ENCODE measurements at places on chromosomes 11 and 22.

GRCh38 chr11:74791333-74792100, 42.9 kb downstream of the RNF169 start:
- no peak for DNase-seq

DNA sequence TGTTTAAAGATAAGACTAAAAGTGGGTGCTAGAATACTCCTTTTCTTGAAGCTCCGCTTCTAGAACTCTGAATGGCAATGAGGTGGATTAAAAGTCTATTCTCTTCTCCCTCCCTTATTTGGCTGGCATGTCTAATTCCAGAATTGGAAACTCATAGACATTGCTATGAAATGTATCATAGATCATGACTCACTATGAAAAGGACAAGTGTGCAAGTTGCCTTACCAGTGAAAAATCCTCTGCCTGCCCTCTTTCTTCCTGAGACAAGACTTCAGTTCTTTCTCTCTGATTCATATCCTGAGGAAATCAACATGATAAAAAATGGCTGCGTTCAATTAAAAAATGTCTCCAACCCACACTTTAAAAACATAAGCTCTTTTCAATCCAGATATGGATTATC, 73.2 kb upstream of the BLID start:
- DNase-seq: no peak

DNA sequence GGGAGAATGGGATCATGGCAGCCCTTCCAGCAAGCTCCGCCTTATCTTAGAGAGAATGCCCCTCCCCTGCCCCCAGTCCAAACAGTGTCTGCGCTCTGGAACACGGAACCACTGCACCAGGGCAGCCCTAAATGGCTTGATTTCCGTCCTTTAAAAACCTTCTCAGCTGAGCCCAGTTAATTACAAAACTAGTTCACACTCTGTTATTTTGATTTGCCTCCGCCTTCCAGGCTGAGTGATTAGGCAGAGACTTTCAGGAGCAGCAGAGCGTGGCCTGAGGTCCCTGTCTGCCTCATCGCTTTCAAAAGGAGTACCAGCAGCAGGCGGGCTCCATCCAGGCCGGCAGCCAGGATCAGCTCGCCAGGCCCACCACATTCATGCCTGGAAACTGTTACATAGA, 313.0 kb downstream of the BRD1 start:
- no peak for DNase-seq

DNA sequence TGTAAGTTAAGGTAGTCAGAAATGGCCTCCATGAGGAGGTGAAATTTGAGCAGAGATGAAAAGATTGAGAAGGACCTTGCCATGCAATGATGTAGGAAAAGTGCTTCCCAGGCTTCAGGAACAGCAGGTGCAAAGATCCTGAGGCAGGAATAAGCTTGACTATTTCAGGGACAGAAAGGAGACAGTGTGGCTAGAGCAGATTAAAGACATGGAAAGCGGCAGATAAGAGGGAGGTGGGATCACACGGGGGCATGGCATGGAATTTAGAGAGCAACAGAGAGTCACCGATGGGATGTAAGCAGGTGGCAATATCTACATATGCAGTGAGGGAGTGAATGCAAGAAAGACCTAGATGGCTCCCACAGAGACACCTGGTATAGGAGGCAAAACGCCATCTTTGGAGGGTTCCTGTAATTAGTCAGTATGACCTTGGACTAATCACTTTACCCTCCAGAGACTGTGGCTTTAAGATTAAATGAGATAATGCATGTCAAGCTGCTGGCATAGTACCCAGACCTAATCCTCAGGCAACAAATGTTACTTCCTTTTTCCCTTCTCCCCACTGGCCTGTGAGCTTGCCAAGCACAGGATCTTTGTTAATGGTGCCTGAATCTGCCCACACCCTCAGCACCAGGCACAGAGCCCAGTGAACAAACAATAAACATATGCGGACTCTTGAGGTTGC, 24.6 kb upstream of the ACER3 start:
- no peak for DNase-seq

DNA sequence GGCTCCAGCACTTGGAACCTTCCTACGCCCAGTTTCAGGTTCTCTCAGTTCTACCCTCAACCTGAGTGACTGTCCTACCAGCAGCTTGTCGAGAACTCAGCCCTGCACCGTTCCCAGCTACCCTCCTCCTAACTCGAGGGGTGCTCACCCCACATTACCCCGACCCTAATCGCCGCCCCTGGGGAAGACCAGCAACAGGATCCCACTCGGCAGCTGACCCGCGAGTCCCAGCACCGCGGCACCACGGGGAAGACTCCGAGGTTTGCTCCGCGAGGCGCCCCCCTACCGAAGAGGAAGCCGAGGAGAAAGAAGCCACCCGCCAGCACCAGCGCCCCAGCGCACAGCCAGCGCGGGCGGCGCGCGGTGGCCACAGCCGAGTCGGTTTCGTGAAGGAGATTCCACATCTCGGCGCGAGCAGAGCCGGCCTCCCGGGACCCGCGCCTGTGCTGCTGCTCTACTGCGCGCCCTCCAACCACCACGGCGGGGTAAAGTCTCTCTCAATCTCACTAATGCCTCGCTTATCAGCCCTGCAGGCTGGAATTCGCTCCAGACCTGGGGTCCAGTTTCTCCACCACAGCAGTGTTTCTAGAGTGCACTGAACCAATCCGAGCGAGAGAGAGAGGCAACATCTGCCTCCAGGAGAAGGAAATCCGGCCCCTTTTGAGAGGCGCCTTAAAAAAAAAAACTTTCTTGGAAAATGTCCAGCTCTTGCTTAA, at the start of gene FOLH1:
Gene FOLH1, minus strand, starts transcription at position 597 of the 716 bp plus-strand sequence. Its CDS starts 193 bp downstream, at position 404.
- DNase-seq: no peak

DNA sequence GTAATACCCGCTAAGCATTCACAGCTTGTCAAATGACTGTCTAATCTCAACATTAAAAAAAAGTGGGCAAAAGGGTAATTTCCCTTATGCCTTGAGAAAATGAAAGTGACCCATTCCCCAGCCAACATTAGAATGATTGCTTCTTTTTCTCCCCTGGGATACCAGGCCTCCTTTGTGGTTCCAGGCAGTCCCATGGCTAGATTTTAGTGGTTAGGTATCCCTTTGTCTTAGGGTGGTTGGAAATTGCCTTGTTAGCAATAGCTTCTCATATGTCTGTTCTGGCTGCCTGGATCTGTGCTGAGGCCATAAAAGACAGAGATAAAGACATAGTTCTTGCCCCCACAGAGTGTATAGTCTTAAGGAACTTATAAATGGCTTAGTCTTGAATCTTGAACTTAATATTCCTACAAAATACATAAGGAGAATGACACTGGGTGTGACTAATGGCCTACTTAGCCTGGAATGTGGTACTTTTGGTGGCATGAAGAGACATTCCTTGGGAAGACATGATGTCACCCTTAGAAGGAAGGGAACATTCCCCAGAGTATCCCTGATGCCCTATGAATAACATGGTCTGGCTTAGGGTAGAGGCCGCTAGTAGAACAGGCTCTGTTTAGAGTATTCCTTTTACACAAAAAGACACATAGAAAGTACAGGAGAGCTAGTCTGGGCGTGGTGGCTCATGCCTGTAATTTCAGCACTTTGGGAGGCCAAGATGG, 90.3 kb downstream of the ZBTB16 start:
- no peak for DNase-seq

- no peak for DNase-seq
Observed at GRCh38 chr11:2728128-2728662, 28.4 kb upstream of the KCNQ1OT1 start.

All from T-helper 17 cell (primary cell).